ENCODE measurements at places on chromosomes 2 and 18.

GRCh38 chr2:226076529-226076928 is 677.0 kb downstream of the NYAP2 start:
- DNase-seq = no peak

- DNase-seq = no peak
Measured at GRCh38 chr18:76985951-76986236, 146.7 kb downstream of the MBP start.

DNA sequence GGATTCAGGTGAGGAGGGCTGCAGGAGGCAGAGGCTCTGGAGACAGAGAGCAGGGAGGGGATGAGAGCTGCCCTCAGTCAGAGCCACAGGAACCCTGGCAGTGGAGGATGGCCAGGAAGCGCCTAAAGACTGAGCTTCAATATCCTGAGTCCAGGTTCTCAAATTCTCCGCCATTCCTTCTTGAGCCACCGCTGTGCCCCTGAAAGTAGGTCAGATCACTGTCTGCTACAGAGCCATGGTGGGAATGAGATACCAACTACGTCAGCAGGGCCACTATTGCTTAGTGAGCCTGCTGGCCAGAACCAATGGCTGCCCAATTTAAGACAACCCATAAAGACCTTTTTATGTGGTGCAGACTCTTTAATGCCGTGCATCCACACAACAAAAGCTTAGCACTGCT is 155.5 kb downstream of the CTIF start:
- no peak for DNase-seq

- DNase-seq = no peak
Measured at GRCh38 chr2:11079136-11079824, 76.0 kb upstream of the SLC66A3 start.

- no peak for DNase-seq
Measured at GRCh38 chr2:232502511-232502910, 14.9 kb upstream of the ECEL1 start.

DNA sequence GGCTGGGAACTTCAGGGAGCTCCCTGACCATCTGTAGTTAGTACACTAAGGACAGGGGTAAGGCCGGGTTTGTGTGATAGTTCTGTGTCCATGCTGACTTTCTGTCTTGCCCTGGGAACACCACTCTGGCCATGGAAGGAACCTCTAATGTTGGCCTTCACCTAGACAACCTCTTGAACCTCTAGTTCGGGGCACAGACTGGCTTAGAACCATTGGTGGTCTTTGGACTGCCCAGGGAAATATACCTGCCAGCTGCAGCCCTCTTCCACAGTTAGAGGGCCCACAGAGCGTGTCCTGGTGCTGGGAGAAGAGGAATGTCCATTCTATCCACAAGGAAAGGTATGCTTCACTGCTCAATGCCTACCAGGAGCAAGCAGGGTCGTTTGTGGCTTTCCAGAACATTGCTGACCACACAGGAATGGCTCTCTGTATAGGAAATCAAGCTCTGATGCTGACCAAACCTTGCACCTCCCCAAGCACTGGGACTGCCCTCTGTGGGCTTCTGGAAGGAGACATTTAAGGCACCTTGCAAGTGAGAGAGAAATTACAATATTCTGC is 318.8 kb upstream of the EPAS1 start:
- DNase-seq = no peak

GRCh38 chr2:63000801-63001200 is 49.8 kb upstream of the OTX1 start:
- DNase-seq = no peak

Measured in body of pancreas (tissue), 4 donors.